ENCODE measurements at places on chromosomes 12 and 14.

- no peak for DNase-seq
Observed at GRCh38 chr12:16300122-16300521, 22.6 kb upstream of the SLC15A5 start.

DNA sequence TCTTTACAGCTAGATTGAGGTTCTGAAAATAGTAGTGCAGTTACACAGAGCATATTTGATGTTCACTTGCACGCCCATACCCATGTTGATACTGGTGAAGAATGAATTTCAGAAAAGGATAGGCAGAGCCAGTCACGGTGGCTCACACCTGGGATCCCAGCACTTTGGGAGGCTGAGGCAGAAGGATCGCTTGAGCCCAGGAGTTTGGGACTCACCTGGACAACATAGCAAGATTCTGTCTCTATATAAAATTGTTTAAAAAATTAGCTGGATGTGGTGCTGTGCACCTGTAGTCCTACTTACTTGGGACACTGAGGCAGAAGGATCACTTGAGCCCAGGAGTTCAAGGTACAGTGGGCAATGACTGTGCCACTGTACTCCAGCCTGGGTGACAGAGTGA lies 56.6 kb downstream of the MDM2 start:
- no peak for DNase-seq

DNA sequence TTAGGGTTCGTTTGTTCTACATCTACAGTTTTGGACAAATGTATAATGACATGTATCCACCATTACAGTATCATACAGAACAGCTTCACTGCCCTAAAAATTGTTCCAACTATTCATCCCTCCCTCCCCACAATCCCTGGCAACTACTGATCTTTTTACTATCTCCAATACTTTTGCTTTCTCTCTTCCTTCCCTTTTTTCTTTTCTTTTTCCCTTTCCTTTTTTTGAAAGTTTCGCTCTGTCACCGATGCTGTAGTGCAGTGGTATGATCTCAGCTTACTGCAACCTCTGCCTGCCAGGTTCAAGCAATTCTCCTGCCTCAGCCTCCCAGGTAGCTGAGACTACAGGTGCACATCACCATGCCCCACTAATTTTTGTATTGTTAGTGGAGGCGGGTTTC lies 2.6 kb upstream of the ACOT4 start:
- DNase-seq: no peak

DNA sequence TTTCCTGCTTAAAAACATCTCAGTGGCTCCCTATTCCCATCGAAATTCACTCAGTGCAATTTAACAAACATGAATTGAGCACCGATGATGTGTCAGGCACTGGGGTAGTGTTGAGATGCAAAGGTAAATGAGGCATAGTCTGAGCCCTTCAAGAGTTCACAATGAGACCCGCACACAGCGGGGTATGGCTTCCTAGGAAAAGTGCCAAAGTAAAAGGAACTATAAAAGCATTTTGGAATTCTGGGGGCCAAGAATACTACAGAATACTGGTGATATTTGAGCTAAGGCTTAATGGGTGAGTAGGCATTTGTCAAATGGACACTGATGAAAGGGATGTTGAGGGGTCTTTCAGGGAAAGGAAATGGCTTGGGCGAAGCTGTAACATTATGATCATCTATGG lies 315.4 kb downstream of the DPF3 start:
- no peak for DNase-seq

GRCh38 chr12:41438854-41439541 lies 250.9 kb downstream of the PDZRN4 start:
- DNase-seq: no peak

- no peak for DNase-seq
Observed at GRCh38 chr12:12083688-12084087, 12.9 kb downstream of the BCL2L14 start.

All from activated CD4-positive, alpha-beta T cell treated with anti-CD3 and anti-CD28 coated beads for 36 hours (primary cell).